ENCODE measurements at places on chromosomes 11 and 22. TPM values are rescaled to one million over a fixed set of nuclear protein-coding genes. Genes with fewer than 3 reads are reported as not detected.

The SCGB1C1 gene
- not detected for total RNA-seq

DNA sequence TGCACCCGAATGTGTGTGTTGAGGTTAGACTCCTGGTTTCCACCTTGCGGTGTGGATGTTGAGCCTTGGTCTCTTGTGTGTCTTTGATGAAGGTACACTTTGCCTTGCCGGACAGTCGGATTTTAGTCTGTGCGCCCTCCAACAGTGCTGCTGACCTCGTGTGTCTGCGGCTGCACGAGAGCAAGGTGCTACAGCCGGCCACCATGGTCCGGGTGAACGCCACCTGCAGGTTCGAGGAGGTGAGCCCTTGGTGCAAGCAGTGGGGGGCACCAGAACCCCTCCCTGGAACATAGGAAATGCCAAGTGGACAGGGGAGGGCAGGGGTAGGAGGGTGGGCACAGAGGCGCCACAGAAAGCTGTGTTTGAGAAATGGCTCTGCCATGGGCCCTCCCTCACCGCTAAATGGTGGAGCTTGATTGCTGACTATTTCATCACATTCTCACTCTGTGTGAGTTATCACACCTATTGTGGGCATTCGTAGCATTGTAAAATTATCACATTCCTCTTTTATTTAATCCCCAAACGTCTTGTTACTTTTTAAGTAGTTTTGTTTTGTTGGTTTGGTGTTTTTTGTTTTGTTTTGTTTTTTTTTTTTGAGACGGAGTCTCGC, 26.4 kb upstream of the PANX2 start:
- no peak for DNase-seq

GRCh38 chr11:1146365-1146764, 11.4 kb upstream of the MUC5AC start:
- DNase-seq = no peak

- no peak for DNase-seq
These were observed 17.8 kb downstream of the KIF18A start for GRCh38 chr11:28090052-28090749.
